T-helper 17 cell (primary cell): ENCODE measurements at places on chromosomes 13 and 19.

DNA sequence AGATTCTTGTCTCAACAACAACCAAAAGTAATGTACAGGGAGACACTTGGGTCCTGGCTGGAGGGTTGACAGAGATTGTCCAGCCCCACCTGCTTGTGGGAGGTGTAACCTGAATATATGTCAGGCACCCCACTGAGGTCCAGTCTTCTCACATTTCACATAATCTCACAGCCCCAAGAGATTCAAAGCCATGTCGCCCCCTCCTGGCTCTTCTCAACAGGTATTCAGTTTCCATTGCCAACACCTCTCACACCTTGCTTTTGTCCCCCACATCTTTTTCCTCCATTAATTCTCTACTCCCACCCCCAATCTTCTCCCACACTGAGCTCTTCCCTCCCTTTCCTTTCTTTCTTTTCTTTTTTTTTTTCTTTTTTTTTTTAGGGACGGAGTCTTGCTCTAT lies 11.2 kb downstream of the UNC13A start:
- no peak overlapping the region for H3K4me3 ChIP-seq
- peaks cover 18% of the 10 kb centered on the region for H3K4me1 ChIP-seq
- peaks cover 63% of the 10 kb centered on the region for H3K27me3 ChIP-seq
- peaks cover 6% of the 10 kb centered on the region for H3K36me3 ChIP-seq
- DNase-seq = no peak
- H3K27ac ChIP-seq = no peak overlapping the region

- peaks cover 47% of the 10 kb centered on the region for H3K4me1 ChIP-seq
- H3K36me3 ChIP-seq = peaks cover 5% of the 10 kb centered on the region
- peak; percentile 73 for DNase-seq
- H3K27ac ChIP-seq = peak overlapping the region; percentile 96
Measured at GRCh38 chr19:6801485-6802086, 29.1 kb downstream of the VAV1 start.

DNA sequence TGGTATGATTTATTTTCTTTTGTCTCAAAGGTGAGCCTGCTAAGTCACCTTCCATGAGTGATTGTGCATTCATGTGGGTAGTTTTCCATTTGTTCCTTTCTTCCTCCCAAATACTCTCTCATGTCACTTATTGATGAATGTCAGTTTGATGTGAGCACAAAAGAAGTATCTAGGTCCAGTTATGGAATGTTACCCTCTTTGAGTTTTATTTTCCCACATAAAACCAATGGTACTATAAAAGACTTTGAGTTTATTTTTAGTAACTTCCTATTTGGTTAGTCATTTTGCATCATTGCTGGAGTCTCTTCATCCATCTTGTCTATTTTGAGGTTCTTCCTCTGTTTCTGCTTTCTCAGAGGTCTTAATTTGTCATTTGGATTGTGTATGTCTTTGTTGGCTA lies 321.3 kb downstream of the GPC6 start:
- no peak for DNase-seq
- no peaks in the 10 kb centered on the region for H3K4me1 ChIP-seq
- no peaks in the 10 kb centered on the region for H3K36me3 ChIP-seq
- H3K27ac ChIP-seq = no peak overlapping the region
- H3K4me3 ChIP-seq = no peak overlapping the region
- H3K27me3 ChIP-seq = no peaks in the 10 kb centered on the region

- no peaks in the 10 kb centered on the region for H3K27me3 ChIP-seq
- H3K36me3 ChIP-seq = no peaks in the 10 kb centered on the region
- H3K27ac ChIP-seq = no peak overlapping the region
- peaks cover 27% of the 10 kb centered on the region for H3K4me1 ChIP-seq
- H3K4me3 ChIP-seq = peak overlapping the region; percentile 75
Measured at GRCh38 chr19:13978351-13979243, 26.3 kb downstream of the DCAF15 start.

- H3K4me1 ChIP-seq = peaks cover 6% of the 10 kb centered on the region
- H3K36me3 ChIP-seq = no peaks in the 10 kb centered on the region
- DNase-seq = no peak
- H3K27ac ChIP-seq = no peak overlapping the region
- H3K27me3 ChIP-seq = peaks cover 42% of the 10 kb centered on the region
Measured at GRCh38 chr13:26558987-26559386, 1.5 kb downstream of the WASF3 start.

DNA sequence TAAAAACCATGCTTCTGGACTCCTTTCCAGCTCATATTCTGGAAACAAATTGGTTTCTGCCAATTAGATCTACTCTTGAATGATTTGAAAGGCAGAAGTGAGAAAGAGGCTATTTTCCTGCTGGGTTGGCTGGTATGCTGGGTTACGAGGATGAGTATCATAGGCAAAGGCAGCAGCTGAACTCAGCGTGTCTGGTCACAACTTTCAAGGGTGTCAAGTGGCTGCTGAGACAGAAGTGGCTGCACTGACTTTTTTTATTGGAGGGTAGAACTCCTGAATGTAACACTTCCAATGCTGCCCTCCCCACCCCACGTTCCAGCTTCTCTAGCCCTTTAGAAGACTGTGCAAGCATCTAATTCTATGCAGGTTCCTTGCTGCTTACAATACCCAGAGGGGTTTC lies 8.3 kb upstream of the DZIP1 start:
- peaks cover 7% of the 10 kb centered on the region for H3K27me3 ChIP-seq
- no peaks in the 10 kb centered on the region for H3K4me1 ChIP-seq
- H3K27ac ChIP-seq = no peak overlapping the region

- DNase-seq = no peak
- H3K27ac ChIP-seq = no peak overlapping the region
- H3K36me3 ChIP-seq = no peaks in the 10 kb centered on the region
- no peak overlapping the region for H3K4me3 ChIP-seq
- H3K27me3 ChIP-seq = no peaks in the 10 kb centered on the region
Measured at GRCh38 chr13:79434556-79434955, 28.5 kb upstream of the RBM26 start.

DNA sequence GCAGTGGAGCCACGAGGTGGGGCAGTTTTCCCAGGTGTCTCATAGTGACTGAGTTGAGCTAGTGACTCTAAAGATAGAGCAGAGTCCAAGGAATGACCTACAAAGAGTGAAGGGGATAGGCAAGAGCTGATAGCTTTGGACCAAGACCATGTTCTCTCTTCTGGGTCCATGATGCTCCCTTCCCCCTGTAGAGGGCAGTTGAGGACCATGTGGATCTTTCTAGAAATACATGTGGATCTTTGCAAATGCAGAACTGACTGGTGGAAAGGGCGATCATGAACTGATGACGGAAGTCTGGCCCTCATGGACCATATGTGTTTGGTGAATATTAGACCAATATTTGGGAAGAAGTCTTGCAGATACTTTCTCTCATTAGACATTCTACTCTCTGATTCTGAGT lies 6.9 kb downstream of the PSG1 start:
- no peaks in the 10 kb centered on the region for H3K36me3 ChIP-seq
- H3K27ac ChIP-seq = no peak overlapping the region
- H3K4me1 ChIP-seq = no peaks in the 10 kb centered on the region

DNA sequence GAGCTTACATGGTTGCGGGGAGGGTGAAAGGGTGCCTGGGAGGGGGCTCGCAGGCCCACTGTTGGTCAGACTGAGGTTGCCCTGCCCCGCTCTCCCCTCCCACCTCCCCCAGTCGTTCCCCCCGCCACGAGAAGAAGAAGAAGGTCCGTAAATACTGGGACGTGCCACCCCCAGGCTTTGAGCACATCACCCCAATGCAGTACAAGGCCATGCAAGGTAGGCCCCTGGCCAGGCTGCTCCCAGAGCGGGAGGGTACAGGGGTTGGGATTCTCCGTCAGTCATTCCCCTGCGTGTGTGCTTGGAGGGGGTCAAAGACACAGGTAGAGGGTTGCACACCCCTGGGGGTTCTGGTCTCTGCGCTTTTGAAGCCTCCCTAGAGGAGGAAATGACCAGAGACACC lies 5.6 kb downstream of the U2AF2 start:
- no peaks in the 10 kb centered on the region for H3K27me3 ChIP-seq
- DNase-seq = no peak
- H3K4me3 ChIP-seq = no peak overlapping the region
- peak overlapping the region; percentile 90 for H3K27ac ChIP-seq
- H3K36me3 ChIP-seq = peaks cover 9% of the 10 kb centered on the region

DNA sequence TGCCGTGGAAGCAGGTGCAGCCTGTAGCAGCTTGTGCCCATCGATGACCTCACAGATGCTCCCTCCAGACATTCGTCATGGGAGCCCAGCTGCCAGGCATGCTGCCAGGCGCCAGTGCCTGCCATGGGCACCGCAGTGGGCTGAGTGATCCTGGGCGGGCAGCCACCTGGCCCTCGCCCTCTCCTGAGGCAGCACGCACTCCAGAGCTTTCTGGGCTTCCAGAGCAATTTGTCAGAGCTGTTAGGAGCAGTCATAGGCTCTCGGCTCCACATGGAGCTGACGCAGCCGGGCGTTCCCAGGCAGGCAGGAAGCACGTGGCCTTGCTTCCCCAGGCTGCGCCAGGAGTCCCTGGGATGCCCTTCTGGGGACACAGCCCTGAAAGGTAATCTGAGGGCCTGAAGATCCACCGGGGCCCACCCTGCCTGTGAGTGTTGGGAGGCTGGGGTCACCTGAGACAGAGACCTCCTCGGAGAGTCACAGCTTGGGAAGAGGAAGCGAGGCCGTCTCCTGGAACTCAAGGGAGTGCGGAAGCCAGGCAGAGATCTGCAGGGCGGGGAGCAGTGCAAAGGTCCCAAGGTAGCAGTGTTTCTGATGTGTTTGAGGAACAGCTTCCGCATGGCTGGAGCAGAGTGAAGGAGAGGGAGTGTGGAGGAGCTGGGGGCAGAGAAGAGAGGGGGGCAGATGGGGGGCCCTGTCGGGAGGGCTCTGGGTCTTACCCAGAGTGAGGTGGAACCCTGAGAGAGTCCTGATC lies 50.6 kb downstream of the DPF1 start:
- H3K4me3 ChIP-seq = no peak overlapping the region
- H3K27ac ChIP-seq = no peak overlapping the region
- no peaks in the 10 kb centered on the region for H3K27me3 ChIP-seq
- peaks cover 7% of the 10 kb centered on the region for H3K4me1 ChIP-seq
- peaks cover 2% of the 10 kb centered on the region for H3K36me3 ChIP-seq

DNA sequence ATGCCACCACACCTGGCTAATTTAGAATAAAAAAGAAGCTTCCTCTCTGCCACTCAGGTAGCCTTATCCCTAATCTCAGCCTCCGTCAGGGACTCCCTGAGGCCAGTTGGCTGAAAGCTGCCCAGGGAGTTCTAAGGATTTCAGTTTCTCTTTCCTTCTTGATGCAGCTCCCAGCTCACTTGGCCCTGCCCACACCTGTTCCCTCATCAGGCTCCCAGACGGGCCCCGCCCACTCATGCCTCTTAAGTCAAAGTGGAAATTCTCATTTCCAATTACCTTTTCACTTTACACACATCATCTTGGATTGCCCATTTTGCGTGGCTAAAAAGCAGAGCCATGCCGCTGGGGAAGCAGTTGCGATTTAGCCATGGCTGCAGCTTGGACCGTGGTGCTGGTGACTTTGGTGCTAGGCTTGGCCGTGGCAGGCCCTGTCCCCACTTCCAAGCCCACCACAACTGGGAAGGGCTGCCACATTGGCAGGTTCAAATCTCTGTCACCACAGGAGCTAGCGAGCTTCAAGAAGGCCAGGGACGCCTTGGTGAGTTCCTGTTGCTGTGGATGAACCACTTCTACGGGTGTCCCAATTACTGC lies at the start of gene IFNL1:
Gene IFNL1, plus strand, starts transcription at position 353 of the 591 bp plus-strand sequence. Its CDS starts 15 bp downstream, at position 368.
- peak within 1 kb of the TSS; percentile 53 for H3K27ac ChIP-seq
- peaks cover 11% of the 10 kb centered on the region for H3K27me3 ChIP-seq
- DNase-seq = no peak
- H3K4me3 ChIP-seq = no peak within 1 kb of the TSS

DNA sequence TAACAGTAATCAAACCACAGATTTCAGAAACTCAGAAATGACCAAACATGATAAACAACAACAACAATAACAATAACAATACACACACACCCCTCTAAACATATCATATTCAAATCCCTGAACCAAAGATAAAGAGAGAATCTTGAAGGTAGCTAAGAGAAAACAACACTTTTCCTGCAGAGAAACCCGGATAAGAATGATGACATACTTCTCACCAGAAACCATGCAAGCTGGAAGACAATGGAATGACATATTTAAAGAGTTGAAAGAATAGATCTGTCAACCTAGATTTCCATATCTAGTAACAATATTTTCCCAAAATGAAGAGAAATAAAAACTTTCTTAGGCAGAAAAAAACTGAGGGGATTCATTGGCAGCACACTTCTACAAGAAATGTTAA lies 138.1 kb downstream of the LIG4 start:
- no peak for DNase-seq
- H3K4me3 ChIP-seq = no peak overlapping the region
- no peak overlapping the region for H3K27ac ChIP-seq
- H3K36me3 ChIP-seq = no peaks in the 10 kb centered on the region
- H3K4me1 ChIP-seq = no peaks in the 10 kb centered on the region

DNA sequence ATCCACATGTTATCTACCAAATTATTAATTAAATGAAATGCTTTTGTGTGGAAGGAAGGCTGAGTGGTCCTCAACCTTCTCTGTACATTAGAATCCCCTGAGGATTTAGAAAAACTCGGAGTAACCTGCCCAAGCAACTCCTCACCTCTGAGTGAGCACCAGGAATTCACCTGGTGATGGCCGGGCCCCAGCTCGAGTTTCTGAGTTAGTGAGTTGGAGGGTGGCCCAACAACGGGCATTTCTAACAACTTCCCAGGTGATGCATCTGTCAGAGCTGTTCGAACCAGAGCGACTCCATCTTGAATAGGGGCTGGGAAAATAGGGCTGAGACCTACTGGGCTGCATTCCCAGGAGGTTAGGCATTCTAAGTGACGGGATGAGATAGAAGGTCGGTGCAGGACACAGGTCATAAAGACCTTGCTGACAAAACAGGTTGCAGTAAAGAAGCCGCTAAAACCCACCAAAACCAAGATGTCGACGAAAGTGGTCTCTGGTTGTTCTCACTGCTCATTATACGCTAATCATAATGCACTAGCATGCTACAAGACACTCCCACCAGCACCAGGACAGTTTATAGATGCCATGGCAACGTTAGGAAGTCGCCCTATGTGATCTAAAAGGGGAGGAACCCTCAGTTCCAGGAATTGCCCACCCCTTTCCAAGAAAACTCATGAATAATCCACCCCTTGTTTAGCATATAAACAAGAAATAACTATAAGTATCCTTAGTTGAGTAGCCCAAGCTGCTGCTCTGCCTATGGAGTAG lies 44.2 kb upstream of the SHISA2 start:
- no peak for DNase-seq
- no peak overlapping the region for H3K4me3 ChIP-seq
- H3K27ac ChIP-seq = no peak overlapping the region
- peaks cover 3% of the 10 kb centered on the region for H3K36me3 ChIP-seq
- no peaks in the 10 kb centered on the region for H3K4me1 ChIP-seq
- H3K27me3 ChIP-seq = peaks cover 29% of the 10 kb centered on the region

DNA sequence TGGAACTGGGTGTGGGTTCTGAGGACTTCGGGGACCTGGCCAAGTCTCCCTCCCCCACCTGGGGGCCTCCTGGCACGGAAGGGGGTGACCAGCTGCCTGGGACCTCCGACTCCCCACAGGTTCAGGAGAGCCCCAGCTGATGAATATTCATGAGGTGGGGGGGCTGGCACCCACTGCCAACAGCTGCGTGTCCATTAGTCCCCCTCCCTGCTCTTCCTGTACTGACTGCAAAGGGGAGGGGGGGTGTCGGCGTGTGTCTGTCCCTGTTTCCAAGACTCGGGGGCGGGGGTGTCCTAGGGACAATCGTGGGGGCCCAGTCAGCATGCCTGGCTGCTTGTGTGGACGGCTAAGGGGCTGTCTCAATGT lies 10.6 kb upstream of the NFIX start:
- H3K27me3 ChIP-seq = peaks cover 9% of the 10 kb centered on the region
- H3K27ac ChIP-seq = no peak overlapping the region
- no peaks in the 10 kb centered on the region for H3K36me3 ChIP-seq
- DNase-seq = no peak

GRCh38 chr13:23500849-23501248 lies 67.3 kb upstream of the SACS start:
- peaks cover 51% of the 10 kb centered on the region for H3K27me3 ChIP-seq
- H3K27ac ChIP-seq = no peak overlapping the region
- no peak overlapping the region for H3K4me3 ChIP-seq
- DNase-seq = no peak
